ENCODE measurements at places on chromosomes 1 and 21.
A peak's percentile ranks its signal among the peaks of the same experiment; 100 is the strongest.

DNA sequence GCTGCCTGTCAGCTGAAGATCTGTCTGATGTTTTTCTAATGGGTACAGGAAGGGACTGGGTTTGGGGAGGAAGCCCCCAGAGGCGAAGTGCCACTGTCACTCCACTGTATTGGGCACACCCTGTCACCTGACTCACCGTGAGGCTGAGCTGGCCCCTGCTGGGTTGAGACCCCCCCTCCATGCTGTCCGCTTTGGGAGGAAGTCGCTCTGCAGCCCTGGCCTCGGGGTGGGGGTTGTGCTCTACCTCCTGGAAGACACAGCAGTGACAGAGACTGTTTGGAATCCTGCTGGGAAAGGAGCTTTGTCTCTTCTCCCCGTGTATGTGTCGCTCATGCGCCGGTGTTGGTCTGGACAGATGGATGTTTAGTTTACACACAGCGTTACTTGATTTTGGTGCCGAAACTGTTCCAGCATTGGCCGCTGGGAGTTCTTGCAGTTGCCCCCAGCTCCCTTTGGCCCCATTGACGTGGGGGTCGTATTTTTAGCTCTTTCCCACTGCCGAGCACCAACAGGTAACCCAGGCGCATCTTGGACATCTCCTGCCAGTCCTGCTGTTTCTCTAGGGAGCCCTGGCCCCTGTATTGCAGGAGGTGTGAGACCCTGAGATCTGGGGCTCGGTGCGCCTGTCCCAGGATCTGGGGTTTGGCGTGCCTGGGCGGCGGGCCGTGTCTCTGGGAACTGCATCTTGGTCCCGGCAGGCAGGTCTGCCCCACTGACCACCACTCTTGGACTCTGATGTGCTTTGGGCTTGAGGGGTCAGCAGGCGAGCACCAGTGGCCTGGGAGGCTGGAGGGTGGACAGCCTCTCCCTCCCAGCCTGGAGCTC lies 30.3 kb downstream of the SLX9 start:
- DNase-seq: no peak

DNA sequence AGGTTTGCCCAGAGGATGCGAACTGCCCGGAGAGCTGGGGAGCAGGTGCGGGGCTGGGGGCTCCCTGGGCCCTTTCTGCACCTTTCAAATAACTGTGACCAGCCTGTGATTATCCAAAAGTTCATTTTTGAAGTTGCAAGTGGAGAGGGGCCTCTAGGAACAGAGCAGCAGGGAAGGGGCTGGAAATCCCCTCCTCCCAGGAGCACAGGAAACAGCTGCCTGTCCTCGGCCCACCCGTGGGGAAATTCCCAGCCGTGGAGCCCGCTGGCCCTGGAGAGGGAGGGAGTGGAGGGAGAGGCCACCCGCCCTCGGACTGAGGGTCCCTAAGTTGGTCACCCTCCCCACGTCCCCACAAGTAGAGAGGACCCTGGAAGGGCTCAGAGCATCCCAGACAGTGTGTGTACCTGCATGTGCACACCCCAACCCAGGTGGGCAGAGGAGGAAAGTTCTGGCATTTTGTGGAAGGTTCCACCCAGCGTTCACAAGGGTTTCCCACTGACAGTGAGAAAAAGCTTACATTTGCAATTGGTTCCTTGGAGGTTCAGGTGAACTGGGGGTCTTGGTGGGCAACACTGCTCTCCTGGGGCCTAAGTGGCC lies 1.2 kb upstream of the TNFRSF4 start:
- DNase-seq: no peak

GRCh38 chr21:44697811-44698734 lies 1.1 kb downstream of the KRTAP10-12 start:
- DNase-seq: no peak

DNA sequence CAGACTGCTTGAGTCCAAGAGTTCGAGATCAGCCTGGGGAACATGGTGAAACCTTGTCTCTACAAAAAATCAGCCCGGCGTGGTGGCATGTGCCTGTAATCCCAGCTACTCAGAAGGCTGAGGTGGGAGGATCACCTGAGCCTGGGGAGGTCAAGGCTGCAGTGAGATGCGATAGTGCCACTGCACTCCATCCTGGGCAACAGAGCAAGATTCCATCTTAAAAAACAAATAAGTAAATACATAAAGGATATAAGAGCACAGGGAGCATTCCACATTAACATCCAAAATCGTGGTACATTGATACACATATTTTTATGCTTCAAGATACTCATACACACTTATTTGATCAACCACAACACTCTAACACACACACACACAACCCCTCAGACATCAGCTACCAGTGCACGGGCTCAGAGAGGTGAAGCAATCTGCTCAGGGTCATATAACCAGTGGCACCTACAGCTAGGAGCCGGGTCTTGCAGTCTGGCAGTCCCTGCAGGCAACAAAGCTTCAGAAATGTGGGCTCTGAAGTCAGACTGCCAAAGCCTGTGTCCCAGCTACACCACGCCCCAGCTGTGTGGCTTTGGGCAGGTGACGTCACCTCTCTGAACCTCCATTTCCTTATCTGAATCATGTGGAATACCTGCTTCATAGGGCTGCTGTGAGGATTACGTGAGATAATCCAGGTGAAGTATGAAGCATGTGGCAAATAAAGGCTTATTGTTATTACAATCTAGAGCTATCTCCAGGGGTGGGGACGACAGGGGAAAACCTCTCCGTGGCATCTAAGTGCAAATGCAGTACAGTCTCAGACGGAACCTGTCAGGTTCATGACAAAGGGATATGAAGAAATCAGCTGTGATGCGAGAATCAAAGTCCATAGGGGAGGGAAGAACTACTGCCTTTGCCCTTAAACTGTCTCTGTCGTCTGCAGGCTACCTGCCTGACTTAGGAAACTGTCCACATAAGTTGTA lies 4.8 kb upstream of the CRYBG2 start:
- DNase-seq: no peak

DNA sequence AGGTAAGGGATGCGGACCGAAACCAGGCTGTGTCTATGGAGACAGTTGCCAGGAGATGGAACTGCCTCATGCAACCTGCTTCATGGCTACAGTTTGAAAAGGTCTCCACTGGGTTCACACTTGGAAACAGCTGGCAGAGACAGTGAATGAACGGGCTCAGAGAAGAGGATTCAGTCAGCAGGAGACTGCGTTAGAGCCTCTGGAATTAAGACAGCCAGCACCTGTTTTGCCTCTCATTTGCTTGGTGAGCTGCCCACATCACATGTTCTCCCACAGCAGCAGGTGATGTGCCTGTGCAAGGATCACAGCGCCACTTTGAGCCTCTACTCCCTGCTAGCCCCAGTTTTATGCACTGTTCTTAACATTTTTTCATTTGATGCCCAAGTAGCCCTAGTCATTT lies 321.0 kb downstream of the PLPP3 start:
- DNase-seq: no peak

DNA sequence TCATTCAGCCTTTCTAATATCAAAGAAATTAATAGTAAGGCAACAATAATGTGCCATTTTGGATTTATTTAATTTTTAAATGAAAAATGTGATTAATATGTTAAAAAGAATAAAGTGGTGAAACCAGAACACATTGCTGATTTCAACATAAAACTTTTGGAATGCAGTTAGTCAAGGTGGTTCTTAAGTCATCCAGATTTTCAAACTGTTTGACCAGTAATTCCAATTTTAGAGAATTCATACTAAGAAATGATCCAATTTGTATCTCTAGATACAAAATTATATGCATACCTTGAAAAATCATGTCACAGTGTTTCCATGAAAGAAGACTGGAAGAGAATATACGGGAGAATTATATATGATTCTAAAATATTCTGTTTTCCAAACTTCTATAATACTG lies 54.2 kb upstream of the MCOLN3 start:
- no peak for DNase-seq

DNA sequence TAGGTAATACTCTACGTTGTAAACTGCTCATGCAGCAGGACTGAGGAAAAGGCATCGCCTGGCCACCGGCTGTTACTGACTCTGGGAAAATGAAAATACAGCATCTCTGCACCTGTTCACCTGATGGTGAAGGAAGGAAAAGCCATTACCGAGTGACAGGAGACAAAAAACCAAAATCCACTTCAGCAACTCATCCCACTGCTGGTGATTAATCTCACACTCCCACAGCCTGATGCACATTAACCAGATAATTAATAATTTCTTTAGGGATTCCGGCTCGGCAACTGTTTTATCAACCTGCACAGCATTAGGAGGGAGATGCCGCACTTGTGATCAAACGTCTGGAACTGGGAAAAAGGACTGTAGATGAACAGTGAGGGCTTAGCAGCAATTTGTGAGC lies 183.9 kb upstream of the ESRRG start:
- DNase-seq: no peak

DNA sequence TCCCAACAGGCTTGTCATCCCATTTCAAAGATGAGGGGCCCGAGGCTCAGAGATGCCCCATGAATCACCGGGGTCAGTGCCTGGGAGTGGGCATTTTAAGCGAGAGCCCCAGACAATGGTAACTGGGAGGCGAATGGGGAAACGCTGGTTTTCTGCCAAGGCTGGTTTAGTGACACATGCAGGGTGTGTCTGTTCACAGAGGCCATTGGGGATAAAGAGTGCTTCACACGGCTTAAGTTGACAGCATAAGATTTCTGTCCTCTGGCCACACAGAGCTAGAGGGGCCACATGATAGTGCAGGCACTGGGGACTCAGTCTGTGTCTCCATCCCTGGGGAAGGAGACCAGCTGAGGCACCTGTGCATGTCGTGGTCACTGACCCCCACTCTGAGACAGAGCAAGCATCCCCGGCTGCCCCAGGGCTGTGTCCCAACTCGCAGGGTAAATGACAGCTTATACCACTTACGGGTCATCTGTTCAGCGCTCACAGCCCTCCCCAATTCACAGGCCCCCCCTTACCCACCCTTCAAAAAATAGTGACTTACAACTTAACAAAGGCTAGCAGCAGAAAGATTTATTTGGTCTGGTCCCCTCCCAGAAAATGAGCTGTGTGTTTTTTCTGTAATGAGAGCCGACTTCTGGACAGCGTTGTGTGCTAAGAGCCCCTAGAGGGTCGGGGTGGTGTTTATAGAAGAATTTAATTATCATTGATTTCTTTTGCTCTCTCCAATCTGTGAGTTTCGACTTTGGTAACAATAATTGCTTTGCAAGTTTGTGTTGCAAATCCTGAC lies 34.9 kb upstream of the ARHGEF16 start:
- no peak for DNase-seq

DNA sequence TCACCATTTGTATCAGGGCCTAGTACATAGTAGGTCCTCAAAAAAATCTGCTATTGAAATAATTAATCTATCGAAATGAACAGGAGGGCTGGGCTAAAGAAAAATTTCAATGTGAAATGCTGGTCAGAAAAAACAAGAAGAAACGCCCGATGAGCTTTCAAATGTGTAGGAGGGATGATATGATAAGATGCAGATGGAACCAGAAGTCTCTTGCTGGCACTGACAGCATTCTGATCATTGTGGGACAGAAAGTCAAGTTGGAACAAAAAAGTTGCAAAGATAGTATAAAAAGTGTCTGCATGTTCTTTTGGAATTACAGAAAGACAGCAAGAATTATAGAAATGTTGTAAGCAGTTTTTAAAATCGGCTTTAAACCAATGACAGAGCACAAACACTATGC lies 11.1 kb downstream of the G0S2 start:
- DNase-seq: no peak

GRCh38 chr1:3657096-3657475 lies 4.8 kb downstream of the TP73 start:
- DNase-seq: no peak

DNA sequence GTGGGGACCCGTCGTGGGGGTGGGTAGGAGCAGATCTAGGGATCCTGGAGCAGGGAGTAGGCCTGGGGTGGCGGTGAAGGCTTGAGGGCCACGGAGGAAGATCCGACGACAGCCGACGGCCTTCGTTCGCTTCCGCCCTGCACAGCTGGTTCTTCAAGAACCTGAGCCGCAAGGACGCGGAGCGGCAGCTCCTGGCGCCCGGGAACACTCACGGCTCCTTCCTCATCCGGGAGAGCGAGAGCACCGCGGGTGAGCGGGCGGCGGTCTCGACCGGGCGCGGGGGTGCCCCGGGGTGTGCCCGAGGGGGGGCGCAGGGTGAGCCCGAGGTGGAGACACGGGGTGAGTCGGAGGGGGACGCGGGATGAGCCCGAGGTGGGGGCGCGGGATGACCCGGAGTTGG lies 16.5 kb upstream of the HDAC1 start:
- DNase-seq: peak; percentile 58

DNA sequence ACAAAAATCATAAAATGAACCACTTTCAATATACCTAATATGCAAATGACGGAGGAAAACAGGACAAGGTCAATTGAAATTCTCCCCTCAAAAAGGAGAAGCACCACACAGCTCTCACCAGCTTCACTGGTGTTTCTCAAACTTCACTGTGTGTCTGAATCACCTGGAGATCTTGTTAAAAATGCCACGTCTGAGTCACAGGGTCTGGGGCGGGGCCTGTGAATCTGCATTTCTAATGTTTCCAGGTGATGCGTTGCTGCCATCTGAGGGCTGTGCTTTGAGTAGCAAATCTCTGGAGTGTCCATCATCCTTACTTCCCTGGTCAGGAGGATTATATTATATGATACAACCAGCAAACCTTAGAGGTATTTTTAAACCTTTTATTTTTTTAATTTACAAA lies 9.0 kb downstream of the CLDN19 start:
- no peak for DNase-seq

- DNase-seq: no peak
Observed at GRCh38 chr1:217096200-217096599, 373.0 kb upstream of the ESRRG start.

DNA sequence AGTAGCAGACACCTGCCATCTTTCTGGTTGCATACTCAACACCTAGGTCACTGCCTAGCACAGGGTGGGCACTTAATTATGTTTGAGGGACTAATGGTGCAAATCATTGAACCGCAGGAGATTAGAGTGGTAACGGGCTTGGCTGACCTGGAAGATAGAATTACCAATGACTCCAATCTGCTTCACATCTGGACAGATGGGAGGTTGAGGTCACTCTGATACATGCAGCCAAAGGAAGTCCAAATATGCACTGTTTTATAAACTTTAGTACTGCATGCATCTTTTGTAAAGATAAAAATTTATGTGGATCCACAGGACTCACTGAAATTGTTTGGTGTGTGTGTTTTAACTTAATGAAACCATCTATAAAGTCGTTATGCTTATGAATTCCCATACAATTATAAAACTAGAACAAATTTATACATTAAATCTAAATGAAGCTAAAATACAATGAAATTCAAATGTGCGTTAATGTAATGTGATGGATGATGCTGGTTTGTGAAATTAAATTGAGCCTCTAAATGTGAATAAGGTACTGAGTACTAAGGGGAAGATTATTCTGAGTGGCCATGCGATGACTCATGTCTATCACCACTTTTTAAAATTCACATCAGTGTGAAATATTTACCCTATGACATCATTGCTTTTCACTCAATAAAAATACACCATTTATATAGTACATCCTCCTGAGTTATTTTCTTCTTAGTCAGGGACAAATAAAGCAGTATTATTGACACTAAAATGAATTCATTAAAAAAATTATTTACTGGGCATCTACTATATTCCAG lies 224.7 kb upstream of the FAM78B start:
- DNase-seq: no peak

Data from DMS153 (cell line).